Colonic mucosa (tissue), 4 donors: ENCODE measurements at places on chromosomes 5 and 9.

- DNase-seq = no peak
Observed at GRCh38 chr5:176851871-176852658, 41.7 kb downstream of the UNC5A start.

GRCh38 chr5:14200312-14200990 is 57.3 kb downstream of the TRIO start:
- DNase-seq = no peak

DNA sequence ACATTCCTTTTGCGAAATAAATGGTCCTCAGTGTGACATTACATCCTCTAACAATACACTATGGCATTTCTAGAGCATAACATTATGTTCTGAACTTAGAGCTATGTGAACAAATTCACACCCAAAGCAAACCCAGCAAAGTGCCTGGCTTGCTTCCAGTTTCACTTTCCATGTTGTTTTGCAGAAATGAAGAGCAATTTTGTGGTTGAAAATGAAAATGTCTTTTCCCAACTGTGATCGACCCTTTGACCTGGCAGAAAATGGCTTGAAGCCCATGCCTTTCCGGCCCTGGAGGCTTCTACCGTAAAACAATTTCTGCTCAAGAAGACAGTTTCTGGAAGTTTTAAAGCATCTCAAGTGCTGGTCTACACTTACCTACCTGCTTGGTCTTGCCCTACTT is 344.7 kb upstream of the RGMB start:
- DNase-seq = peak; percentile 56

GRCh38 chr9:120876842-120877240 is at the start of gene PHF19:
PHF19 (minus strand) TSS chr9:120877188; CDS start chr9:120874741, 2,447 bp downstream.
- DNase-seq = no peak

DNA sequence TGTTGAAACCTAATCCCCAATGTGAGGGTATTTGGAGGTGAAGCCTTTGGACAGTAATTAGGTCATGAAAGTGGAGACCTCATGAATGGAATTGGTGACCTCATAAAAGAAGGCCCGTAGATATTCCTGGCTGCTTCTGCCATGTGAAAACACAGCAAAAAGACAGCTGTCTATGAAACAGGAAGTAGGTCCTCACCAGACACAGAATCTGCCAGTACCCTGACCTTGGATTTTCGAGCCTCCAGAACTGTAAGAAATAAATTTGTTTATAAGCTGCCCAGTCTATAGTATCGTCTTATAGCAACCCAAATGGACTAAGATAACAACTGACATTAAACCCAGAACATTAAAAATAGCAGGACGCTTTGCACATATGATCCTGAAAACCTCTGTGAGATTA is 371.1 kb downstream of the SPOCK1 start:
- no peak for DNase-seq

GRCh38 chr5:97182571-97183099 is 412 bp downstream of the RIOK2 start:
- DNase-seq = no peak

DNA sequence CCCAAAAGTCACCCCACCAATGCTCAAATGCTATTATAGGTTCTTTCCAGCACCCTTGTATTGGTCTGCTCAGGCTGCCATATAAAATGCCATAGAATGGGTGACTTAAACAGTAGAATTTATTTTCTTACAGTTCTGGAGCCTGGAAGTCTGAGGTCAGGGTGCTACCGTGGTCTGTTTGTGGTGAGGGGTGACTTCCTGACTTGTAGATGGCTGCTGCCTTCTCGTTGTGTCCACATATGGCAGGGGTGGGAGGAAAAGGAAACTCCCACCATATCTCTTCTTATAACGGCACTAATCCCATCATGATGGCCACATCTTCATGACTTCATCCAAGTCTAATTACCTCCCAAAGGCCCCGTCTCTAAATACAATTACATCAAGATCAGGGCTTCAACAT is 257.8 kb upstream of the TARS1 start:
- DNase-seq = no peak

GRCh38 chr9:122226142-122226757 is 2.5 kb downstream of the LHX6 start:
- no peak for DNase-seq

DNA sequence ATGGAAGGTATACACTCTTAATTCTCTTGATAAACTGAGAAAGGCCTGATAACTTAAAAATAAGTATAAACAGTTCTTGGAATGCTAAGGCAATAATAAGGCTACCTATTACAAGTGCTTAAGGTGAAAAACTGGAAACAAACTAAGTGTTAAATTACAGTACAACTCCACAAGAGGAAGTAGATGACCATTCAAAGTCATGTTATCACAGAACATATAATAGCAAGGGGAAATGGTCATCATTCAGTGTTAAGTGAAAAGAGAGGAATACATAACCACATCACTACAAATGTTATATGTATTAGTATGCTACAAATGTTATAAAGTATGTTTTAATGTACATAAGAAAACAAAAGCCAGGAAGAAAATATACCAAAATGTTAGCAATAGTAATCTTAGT is 135.9 kb downstream of the CCDC192 start:
- no peak for DNase-seq

- DNase-seq = no peak
Observed at GRCh38 chr5:15550502-15551112, 50.6 kb downstream of the FBXL7 start.

- DNase-seq = no peak
Observed at GRCh38 chr5:7474821-7475403, 79.0 kb downstream of the ADCY2 start.

GRCh38 chr5:76083555-76084495 is 642 bp downstream of the SV2C start:
- no peak for DNase-seq

DNA sequence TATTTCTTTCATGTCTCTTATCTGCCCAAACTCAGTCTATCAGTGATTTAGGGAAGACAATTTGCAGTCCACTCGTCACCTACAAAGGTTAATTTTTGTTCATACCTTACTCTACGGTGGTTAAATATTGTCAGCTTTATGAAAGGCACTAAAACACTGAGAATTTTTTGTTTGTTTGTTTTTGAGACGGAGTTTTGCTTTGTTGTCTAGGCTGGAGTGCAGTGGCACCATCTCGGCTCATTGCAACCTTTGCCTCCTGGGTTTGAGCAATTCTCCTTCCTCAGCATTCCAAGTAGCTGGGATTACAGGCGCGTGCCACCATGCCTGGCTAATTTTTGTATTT is 26.4 kb upstream of the TXN start:
- no peak for DNase-seq

DNA sequence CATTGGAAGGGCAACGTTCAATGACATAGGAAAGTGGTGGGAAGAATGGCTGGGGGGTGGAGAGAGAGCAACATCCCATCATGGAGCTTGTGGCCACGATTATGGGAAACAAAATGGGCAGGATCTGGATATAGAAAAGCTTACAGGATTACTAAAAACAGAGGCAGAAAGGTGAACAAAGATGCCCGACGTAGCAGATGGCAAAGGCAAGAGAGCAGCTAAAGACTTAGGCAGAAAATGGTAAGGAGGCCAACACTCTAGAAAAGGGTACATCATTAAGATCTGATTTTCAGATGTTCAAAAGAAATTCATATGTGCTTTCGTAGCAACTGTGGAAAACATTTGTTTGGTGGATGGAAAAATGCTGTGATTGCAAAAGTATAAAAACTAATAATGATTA is 102.5 kb downstream of the OTULIN start:
- no peak for DNase-seq

DNA sequence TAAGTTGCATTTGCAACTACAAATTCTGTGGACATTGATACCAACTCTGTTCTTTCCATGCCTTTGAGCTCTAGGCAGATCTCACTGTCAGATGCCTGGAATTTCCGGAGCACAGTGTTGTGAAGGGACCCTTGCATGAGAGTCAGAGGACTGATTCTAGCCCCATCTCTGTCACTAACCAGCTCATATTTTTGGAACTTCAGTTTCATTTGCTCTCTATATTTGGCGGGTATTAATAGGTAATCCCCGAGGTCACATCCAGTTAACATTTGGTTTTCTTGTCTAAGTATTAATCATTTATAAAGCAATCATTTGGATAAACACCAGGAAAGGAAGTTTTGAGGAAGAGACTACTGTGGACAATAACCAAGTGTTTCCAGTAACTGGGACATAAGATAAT is 115.7 kb downstream of the MAN2A1 start:
- no peak for DNase-seq

DNA sequence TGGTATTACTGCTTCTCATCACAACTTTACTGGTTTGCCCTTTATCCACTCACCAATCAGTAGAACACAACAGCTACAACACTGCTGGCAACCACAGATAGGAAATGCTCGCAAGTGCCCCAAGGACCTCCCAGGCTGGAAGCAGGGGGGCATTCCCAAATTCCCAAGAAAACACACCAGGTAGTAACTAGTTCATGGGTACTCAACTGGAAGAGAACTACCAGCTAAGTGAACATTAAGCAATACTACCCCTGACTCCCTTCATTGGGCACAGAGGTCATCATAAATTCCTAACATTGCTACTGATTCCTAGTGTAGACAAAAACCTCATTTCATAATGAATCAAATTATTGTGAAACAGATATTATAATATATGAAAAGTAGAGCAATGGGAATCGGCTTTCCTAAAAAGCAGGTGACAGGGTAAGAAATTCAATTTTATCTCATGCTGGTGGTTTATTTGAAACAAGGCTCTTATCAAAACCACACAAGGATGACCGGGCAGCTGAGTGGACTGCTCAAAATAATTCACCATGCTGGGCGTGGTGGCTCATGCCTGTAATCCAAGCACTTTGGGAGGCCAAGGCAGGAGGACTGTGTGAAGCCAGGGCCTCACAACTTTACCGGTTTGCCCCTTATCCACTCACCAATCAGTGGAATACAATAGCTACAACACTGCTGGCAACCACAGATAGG is 81.6 kb downstream of the TLE1 start:
- no peak for DNase-seq

- DNase-seq = no peak
Observed at GRCh38 chr5:41157272-41157894, 55.9 kb downstream of the C6 start.
